ENCODE measurements at places on chromosomes 5 and 9.

DNA sequence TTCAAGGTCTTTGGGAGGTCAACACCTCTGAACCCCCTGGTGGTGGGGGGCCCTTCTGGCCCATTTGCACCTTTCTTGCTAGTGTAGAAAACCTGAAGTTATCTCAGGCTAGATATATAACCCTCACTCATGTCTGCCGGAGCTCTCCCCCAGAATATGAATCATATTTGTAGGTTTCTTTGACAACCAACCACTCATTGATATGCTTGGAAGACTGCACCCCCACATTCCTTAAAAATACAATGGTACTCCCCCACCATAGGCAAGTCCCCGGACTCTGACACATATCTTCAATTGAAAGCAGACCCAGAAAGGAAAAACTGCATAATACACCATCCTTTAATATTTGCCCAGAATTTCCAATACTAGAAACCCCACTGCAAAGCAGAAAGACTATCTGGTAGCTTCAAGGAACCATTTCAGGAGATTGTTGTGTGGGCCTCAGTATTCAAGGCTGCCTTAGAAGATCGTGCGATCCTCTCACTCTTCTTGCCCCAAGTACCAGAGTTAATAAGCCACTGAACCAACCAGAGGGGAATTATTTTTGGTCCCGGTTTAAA lies 978 bp upstream of the UBE2B start:
- no peak for DNase-seq

DNA sequence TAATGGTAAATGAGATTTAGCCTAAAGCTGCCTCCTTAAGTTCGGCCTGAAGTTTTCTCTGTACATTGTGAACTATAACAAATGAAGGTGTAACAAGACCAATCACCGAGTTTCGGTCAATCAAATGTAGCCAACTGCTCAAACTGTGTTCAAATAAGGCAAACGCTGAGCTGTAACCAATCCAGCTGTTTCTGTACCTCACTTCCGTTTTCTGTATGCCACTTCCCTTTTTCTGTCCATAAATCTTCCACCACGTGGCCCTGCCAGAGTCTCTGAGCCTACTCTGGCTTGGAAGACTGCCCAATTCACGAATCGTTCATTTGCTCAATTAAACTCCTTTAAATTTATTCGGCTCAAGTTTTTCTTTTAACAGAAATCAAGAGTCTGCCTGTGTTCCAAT lies 193.5 kb upstream of the KLF9 start:
- no peak for DNase-seq

DNA sequence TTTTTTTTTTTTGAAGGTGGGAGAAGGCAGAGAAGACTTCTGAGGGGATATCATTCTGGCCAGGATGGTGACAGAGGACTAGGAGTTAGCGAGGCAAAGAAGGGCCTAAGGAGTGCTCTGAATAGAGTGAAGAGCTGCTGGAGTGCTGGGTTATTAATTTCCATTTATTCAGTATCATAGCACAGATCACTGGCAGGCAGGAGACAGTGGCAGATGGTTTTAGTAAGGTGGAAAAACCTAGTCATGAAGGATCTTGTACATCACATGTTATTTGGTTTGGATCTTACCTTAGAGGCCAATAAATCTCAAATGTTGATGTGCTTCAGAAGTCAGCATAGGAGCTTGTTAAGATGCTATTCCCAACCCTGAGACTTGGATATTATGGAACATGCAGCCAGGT lies 165.5 kb downstream of the TTLL11 start:
- DNase-seq = no peak

DNA sequence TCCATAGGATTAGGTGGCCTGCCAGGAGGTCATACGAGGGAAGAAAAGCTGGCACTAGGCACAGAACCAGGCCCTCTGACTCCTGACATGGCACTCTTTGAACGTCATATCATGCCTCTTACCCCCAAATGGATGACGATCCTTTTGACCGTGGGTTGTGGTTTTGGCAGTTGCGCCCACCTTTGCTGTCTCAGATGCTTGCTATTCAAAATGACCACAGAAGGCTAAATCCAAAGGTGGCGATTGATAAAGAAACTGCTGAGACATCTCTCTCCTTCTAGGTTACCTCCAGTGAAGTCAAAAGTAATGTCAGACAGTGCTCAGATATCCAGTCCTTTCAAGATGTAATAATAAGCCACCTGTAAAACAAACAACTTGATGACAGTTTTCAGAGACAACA lies 385.0 kb downstream of the EFNA5 start:
- DNase-seq = no peak

DNA sequence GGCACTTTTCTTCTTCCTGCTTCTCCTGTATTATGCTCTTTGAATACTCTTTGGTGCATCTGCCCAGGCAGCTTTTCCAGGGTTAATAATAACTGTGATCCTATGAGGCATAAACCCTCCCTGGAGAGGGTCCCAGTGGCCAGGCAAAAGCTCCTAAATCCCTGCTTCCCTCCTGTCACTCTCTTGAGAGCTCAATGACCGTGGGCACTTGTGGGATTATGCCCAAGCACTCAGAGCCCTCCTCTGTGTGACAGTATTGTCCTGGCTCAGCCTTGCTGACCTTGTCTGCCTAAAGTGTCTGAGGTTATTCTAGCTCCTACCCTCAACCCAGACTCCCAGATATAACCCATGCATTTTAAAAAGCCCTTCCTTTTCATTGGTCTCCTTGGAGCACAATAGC lies 51.9 kb downstream of the GALNT10 start:
- no peak for DNase-seq

DNA sequence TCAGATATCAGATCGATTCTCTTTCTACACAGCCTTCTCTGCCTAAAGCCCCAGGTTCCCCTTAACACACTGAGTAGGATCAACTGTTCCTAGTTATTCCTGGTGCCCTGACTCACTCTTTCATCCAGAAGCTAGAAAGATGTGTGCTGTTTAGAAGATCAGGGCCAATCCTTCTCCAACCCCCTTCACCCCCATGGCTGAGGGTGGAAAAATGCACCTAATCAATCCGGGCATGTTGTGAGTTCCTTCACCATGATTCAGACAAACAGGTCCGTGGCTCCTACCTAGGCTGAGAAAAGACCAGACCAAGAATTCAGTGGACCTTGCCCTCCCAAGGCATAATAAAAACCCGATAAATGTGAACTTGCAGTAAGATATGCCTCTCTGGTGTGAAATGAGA lies 85.4 kb upstream of the EQTN start:
- no peak for DNase-seq

DNA sequence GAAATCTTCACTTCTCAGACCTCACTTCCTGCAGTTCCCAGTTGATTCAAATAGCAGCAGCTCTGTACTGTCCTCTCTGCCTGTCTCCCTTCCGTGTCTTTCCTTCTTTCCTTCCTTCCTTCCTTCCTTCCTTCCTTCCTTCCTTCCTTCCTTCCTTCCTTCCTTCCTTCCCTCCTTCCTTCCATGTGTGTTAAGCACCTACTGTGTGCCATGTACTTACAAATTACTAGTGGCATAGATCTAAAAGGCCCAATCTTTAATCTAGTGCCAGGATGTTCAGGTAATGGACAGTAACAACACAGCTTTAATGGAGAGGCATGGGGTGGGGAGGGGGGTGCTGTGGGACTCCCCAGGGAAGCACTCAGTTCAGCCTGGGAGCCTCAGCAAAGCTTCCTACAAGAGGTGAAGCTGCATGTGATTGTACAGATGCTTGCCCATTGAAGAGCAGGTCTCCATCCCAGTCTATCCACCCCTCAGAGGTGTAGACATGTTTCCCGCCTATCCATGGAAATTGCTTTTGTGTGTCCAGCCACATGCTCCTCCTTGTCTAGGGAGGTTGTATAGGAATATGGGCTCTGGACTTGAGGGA lies 106.0 kb downstream of the RGS3 start:
- no peak for DNase-seq

GRCh38 chr5:122924203-122924602 lies 78.8 kb downstream of the SNX24 start:
- DNase-seq = no peak

DNA sequence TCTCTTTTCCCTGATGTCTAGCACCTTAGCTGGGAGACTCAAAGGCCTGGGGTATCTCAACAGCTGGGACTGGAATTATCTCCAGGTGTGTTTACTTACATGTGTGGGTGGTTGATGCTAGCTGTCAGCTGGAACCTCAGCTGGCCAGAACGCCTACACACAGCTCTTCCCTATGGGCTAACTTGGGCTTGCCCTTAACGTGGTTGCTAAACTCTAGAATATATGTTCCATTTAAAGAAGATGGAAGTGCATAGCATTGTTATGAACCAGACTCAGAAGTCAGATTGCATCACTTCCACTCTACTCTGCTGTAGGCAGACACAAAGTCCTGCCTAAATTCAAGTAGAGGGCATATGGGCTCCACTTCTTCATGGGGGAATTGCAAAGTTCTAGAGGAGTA lies 29.3 kb downstream of the SGCD start:
- DNase-seq = no peak

DNA sequence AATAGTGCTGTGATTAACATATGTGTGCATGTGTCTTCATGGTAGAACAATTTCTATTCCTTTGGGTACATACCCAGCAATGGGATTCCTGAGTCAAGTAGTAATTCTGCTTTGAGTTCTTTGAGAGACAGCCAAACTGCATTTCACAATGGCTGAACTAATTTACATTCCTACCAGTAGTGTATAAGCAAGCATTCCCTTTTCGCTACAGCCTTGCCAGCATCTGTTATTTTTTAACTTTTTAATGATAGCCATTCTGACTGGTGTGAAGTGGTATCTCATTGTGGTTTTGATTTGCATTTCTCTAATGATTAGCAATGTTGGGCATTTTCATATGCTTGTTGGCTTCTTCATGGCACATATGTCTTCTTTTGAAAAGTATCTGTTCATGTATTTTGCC lies 308.5 kb downstream of the ARRDC3 start:
- DNase-seq = no peak

DNA sequence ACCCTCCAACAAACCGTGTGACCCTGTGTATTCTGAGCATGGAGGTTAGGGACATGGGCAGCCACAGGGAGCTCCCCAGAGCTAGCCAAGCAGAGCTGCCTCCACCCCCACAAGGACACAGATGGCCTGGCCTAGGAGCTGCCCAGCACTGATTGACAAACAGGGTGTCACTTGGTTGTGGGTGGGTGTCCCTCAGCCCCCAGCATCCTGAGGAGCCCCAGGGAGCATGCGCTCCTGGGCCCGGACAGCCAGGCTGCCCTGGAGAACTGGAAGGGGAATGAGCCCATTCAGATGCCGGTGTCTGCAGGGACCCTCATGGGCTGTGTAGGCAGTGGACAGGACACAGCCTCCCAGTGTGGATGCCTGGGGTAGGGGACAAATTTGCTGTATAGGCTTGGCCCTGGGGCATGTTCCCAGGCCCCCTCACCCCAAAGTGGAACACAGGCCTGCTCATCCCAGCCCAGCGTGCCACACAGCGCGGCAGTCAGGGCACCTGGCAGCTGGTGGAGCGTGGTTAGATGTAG lies 124.8 kb upstream of the LMX1B start:
- no peak for DNase-seq

DNA sequence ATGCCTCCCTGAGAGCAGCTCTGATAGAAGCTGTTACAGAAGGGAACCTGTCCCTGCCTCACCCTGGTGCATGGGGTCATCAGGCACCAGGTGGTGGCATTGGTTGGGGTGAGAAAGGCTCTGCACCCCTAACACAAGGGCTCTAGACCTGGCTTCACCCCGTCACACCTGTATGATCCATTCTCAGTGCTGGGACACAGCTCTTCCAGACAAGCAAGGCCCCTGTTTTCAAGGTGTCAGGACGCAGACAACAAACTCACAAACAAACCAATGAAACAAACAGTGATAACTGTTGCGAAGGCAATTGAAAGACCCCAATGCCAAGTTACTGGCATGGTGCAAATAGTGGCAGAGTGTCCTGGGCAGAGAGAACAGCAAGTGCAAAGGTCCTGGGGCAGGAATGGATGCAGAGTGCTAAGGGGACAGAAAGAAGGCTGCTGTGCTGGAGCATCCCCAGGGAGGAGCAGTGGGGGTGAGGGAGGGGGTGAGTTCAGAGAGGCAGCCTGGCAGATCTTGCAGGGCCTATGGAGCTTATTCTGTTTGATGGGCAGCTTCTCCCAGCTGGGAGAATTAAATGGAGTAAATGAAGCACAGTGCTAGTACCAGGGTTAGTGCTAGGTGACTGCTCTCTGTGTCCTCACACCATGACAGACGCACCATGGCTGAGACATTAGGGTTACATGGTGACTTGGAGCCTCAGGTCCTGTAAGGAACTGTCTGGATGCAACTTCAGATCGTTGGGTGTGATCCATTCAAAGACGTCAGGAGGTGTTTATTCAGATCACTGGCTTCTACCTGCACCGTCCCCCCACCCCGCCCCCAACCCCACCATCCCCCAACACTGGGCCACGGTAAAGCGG lies 67.9 kb upstream of the UNC5A start:
- DNase-seq = no peak

- DNase-seq = no peak
Observed at GRCh38 chr5:175257128-175257846, 186.7 kb downstream of the DRD1 start.
